Activated CD4-positive, alpha-beta T cell treated with anti-CD3 and anti-CD28 coated beads, Interleukin-2, amount 10 ng/mL, durations not matched to agents 7 days and 5 days (primary cell): ENCODE measurements at places on chromosomes 13 and 19.

DNA sequence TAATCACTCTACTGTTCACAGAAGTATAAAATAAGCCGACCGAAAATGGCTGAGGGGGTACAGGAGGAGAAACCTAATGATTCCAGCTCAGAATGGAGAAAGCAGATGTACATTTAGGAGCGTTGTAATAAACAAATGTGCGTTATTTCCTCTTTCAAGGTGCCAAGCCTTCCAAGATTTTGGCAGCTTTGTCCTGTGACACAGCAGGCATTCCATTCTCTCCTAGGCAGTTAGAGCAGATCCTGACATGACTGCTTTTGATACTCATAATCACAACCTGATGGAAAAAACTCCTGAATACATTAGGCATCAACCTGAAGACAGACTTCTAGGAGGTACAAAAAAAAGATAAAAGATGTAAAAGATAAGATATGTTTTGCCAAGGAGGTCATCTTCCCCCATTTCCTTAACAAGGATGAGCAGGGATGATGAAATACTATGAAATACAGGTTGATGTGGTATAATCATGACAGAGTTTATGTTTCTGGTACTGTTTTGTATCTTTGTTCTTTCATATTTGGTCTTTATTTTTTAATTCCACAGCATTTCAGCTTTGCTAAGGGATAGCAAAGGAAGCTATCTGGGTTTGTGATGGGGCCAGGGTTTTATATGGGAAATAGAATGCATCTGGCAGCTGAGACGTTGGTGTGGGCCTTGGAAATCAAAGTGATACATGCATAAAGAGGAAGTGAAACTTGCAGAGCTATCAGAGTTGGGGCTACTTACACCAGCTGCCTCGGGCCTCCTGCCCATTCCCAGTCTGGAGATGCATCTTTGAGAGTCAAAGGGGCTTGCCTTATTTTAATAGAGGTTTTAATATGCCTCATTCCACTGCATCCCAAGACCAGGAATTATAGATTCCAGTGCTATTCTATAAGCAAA, 222.5 kb downstream of the OXGR1 start:
- DNase-seq = no peak

DNA sequence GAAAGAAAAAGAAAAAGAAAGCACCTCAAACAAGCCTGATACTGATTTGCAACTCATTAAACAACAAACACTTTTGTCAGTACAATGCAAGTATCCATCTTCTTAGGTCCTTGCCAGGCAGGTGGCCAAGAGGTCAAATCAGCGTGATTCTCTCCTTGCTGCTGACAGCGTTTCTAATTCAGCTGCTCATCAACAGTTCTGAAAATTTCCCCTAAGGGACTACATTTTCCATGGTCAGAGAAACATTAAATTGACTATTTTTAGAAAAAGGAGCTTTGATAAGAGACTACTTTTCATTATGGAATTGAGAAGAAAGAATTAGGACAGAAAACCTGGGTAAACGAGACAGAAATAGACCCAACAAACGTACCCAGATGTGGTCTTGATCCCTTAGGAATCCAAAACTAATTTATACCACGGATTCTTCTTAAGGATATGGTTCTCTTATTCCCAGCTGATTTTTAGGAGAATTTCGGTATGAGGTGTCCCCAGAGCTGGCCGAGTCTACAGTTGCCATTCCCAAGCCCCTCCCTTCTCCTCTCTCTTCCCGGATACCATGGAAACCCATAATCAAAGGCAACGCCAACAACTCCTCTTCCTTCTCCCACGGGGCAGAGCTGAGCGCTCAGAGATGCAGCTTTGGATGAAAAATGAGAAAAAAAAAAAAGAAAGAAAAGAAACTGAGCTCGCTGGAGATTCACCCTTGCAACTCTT, 29.5 kb upstream of the CEBPG start:
- DNase-seq = no peak

DNA sequence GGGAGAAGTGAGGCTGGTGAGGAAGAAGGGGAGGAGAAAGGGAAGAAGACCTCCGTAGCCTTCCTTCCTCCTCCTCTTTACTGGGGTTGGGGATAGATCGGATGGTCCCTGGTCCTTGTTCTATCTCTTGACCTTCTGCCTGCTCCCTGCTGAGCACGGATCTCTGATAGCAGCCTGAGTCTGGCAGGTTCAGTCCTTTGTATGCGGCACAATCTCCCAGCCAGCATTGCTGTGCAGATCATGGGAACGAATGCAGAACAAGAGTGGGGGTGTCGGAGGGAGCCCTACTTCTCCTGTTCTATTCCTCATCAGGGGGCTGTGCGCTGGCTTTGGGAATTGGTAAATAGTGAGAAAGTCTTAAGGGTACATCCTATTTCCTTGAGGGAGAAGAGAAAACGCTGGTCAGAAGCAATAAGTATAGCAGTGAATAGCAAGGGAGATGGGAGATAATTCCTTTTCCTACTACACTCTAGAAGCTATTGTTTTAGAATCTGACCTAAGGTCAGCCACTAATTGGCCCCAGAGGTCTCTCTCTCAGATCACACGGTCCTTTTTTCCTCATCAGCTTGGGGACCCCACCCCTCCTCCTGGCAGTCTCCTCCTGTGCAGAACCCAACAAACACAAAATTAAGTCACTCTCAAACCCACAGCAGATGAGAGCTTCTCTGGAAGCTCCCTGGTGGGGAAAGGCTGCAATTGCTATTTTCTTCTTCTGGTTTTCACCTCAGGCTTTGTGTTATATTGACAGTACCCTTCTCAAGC, 41.0 kb downstream of the KL start:
- DNase-seq = no peak

- DNase-seq = no peak
Observed at GRCh38 chr13:44667943-44668342, 91.8 kb upstream of the TSC22D1 start.

- DNase-seq = no peak
Observed at GRCh38 chr13:46778095-46778494, 18.9 kb downstream of the ESD start.

GRCh38 chr19:9847087-9847671, 12.1 kb downstream of the PIN1 start:
- DNase-seq = peak; percentile 56

- DNase-seq = no peak
Observed at GRCh38 chr19:13153569-13154240, 3.5 kb downstream of the IER2 start.

DNA sequence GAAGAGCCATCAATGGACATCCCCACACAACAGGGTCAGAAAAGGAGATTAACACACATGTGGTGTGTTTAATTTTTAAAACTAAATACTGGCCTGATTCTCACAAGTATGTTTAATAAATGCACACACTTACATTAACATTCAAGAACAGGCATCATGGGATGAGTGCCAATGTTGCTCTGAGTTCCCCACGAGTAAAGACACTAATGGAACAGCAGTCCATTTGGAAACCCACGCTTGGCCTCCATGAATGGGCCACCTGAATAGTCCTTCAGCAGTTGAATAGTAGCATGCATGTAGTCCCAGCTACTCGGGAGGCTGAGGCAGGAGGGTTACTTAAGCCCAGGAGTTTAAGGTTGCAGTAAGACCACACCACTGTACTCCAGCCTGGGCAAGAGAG, 195.2 kb upstream of the IPO5 start:
- DNase-seq = no peak

GRCh38 chr19:14704450-14704849, 14.6 kb downstream of the ZNF333 start:
- no peak for DNase-seq

GRCh38 chr19:50551715-50552187, 16.5 kb downstream of the LRRC4B start:
- DNase-seq = no peak

- DNase-seq = peak; percentile 10
Observed at GRCh38 chr19:15623711-15624318, 8.8 kb downstream of the CYP4F8 start.

DNA sequence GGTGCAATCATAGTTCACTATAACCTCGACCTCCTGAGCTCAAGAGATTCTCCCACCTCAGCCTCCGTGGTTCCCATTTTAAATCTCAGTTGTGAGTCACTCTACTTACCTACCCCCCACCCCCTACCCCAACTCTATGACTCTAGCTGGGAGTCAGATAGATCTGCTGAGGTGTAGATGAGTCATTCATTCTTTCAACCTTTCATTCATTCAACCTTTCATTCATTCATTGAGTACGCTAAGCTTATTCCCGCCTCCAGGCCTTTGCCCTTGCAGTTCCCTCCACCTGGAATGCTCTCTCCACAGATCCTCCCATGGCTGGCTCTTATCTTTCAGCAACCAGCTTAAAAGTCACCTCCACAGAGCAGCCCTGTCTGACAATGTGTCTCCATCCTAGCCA, 1.1 kb upstream of the MAST1 start:
- no peak for DNase-seq

GRCh38 chr19:23116802-23117571, at the start of gene ZNF730:
ZNF730 (plus strand) TSS chr19:23117025; CDS start chr19:23117174, 149 bp downstream.
- DNase-seq = peak; percentile 82

DNA sequence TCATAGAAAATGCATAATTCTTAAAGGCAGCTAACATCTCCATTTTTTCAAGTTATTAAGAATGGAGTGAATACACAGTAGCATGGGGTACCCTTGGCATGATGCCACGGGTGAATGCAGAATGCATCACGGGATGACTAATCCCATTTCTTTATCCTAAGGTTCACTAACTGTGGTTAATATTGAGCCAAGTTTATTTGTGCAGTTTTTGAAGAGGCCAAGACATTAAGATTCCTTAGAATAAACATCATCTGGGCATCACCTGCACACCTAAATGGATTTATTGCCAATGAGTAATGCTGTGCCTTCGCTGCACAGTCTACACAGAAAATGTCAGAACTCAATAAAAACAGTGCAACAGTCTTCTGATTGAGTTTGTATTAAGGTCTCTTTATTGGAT, 333.1 kb downstream of the GPC6 start:
- DNase-seq = no peak

- no peak for DNase-seq
Observed at GRCh38 chr19:48310227-48310626, 15.1 kb upstream of the EMP3 start.
